IPS DF 6.9 (cell line): ENCODE measurements at places on chromosomes 2 and 18.

DNA sequence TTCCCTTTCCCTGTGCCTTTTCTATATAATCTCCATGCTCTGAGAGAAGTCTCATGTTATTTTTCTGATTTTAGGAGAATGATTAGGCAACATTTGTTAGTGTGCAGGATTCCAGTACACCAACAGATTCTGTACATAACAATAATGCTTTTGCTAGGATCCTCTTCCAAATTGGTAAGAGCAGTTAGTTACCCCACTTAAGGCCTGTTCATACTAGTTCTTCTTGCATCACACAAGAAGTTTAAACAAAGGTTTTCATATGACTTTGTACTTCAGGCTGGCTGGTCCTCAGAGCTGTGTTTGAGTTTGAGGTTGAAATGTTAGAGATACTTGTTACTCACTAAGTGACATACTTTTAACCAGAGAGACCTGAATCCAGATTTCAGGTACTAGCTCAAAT, 686.9 kb upstream of the NRXN1 start:
- H3K4me3 ChIP-seq, result no peak overlapping the region
- DNase-seq, result no peak
- no peaks in the 10 kb centered on the region for H3K36me3 ChIP-seq
- H3K27me3 ChIP-seq, result no peaks in the 10 kb centered on the region
- H3K4me1 ChIP-seq, result no peaks in the 10 kb centered on the region

- no peaks in the 10 kb centered on the region for H3K36me3 ChIP-seq
- H3K4me3 ChIP-seq, result no peak overlapping the region
- H3K27me3 ChIP-seq, result no peaks in the 10 kb centered on the region
- no peak for DNase-seq
- H3K4me1 ChIP-seq, result no peaks in the 10 kb centered on the region
- no peak overlapping the region for H3K27ac ChIP-seq
Measured at GRCh38 chr2:95333888-95334338, 36.8 kb downstream of the KCNIP3 start.

GRCh38 chr2:77767388-77768076, 245.4 kb upstream of the LRRTM4 start:
- H3K27ac ChIP-seq, result no peak overlapping the region
- DNase-seq, result no peak
- no peak overlapping the region for H3K4me3 ChIP-seq
- no peaks in the 10 kb centered on the region for H3K36me3 ChIP-seq
- H3K27me3 ChIP-seq, result no peaks in the 10 kb centered on the region
- no peaks in the 10 kb centered on the region for H3K4me1 ChIP-seq

DNA sequence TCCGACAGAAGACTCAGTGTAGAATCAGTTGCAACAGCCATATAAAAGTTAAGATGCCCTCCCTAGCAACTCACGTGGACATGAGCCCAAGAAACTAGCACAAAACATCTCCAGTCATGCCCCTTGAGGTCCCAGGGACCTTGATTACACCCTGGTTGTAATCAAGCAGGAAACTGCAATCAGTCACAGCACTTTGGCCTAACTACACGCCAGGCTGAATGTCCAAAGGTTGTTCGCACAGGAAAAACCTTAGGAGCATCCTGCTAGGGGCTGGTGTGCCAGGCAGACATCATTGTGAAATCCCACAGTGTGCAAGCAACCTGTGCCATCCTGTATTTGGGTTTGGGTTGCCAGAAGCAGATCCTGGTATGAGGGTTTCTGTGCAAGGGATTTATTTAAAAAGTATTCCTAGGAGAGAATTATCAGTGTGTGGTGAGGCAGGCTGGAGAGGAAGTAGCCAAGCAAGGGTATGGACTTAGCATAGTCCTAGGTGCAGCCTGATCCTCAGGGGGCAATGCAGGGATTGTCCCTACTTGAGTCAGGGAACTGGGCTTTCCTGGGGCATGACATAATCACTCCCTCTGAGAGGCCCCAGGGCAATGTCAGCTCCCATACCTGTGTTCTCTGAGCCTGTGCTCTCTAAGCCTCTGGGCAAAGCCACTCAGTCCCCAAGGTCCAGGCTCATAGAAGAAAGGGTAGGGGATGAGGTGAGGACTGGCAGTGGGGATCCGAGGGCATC, 17.8 kb upstream of the SULT1C2 start:
- no peak for DNase-seq
- no peak overlapping the region for H3K27ac ChIP-seq
- no peaks in the 10 kb centered on the region for H3K36me3 ChIP-seq
- H3K4me1 ChIP-seq, result no peaks in the 10 kb centered on the region
- H3K4me3 ChIP-seq, result no peak overlapping the region

GRCh38 chr2:85754313-85755095, 713 bp downstream of the ATOH8 start:
- H3K4me1 ChIP-seq, result no peaks in the 10 kb centered on the region; the same call in 1 of the 2 replicates
- H3K27ac ChIP-seq, result no peak overlapping the region
- no peaks in the 10 kb centered on the region for H3K36me3 ChIP-seq
- peak overlapping the region; percentile 85 for H3K4me3 ChIP-seq
